NCI-H345 (cell line): ENCODE measurements at places on chromosomes 16 and 17.

GRCh38 chr17:80922580-80923160 lies 69.0 kb upstream of the CHMP6 start:
- DNase-seq, result no peak

- DNase-seq, result no peak
Measured at GRCh38 chr17:69466905-69467667, 52.6 kb downstream of the MAP2K6 start.

DNA sequence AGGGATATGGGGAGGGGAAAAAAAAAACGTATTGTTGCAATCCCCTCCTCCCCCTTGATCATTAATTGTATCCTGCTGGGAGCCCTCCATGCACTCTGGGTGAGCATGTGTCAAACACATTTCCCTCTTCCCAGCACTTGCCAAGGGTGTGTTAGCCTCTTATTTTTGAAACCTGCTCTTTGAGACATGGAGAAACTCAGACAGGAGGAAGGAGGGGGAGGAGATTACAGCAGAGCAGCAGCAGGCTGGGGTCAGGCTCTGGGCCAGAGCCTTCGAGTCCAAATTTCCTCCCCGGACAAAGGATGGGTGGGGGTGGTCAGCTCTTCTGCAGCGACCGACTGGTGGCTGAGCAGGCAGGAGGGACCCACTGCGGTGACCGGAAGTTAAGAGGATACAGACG lies 64.7 kb downstream of the SOX9 start:
- no peak for DNase-seq

- DNase-seq, result no peak
Measured at GRCh38 chr17:6278376-6278775, 156.5 kb downstream of the AIPL1 start.

- DNase-seq, result no peak
Measured at GRCh38 chr16:75506107-75506506, 10.9 kb upstream of the CHST6 start.

DNA sequence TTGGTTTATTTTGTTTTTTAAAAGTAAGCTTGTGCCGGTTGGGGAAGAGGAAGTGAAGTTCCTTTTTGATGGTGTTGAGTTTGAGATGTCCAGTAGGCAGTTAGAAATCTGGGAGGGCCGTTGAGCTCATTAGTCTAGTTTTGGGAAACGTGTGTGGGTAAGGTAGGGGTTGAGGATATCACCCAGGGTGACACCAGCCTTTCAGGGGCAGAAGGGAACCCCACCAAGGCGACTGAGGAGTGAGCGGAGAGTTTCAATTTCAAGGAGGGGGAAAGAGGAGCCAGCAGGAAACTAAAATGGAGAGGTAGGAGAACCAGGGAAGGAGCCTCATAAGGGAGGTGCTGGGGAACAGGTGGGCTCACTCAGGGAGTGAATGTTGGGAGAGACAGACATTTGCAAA lies 22.7 kb downstream of the HAPSTR1 start:
- no peak for DNase-seq

- DNase-seq, result no peak
Measured at GRCh38 chr16:89426736-89427530, 63.4 kb downstream of the ANKRD11 start.

- DNase-seq, result no peak
Measured at GRCh38 chr16:9556949-9557665, 465.7 kb downstream of the HAPSTR1 start.

- DNase-seq, result no peak
Measured at GRCh38 chr16:31157136-31157535, 7.3 kb upstream of the PRSS36 start.

DNA sequence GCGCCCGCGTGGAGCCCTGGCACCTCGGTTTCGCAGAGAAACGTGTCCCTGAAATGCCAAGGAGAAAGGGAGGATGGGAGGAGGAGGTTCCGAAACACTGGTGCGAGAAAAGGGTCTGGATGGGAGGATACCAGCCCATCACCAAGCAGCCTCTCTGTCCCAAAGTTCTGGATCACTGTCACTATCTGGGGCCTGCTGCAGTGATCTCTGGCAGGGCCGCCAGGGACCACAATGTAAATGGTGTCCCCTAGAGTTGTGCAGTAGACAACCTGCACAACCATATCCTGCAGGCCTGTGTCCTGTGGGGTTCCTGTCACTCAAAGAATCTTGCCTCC lies 229.3 kb downstream of the C16orf78 start:
- DNase-seq, result no peak

GRCh38 chr16:51399908-51400670 lies 249.0 kb upstream of the SALL1 start:
- no peak for DNase-seq

- no peak for DNase-seq
Measured at GRCh38 chr17:62754631-62755030, 53.5 kb downstream of the MARCHF10 start.

GRCh38 chr17:2084766-2085647 lies 30.1 kb downstream of the HIC1 start:
- DNase-seq, result no peak

GRCh38 chr16:27748868-27749546 lies 199.1 kb downstream of the KATNIP start:
- DNase-seq, result peak; percentile 15

GRCh38 chr17:16438173-16438556 lies 22.8 kb downstream of the TRPV2 start:
- no peak for DNase-seq

GRCh38 chr16:24844101-24845030 lies 1.4 kb upstream of the SLC5A11 start:
- no peak for DNase-seq

GRCh38 chr16:65429504-65430181 lies 307.8 kb upstream of the CDH11 start:
- no peak for DNase-seq

GRCh38 chr17:10631048-10631700 lies 25.9 kb downstream of the MYH3 start:
- no peak for DNase-seq

DNA sequence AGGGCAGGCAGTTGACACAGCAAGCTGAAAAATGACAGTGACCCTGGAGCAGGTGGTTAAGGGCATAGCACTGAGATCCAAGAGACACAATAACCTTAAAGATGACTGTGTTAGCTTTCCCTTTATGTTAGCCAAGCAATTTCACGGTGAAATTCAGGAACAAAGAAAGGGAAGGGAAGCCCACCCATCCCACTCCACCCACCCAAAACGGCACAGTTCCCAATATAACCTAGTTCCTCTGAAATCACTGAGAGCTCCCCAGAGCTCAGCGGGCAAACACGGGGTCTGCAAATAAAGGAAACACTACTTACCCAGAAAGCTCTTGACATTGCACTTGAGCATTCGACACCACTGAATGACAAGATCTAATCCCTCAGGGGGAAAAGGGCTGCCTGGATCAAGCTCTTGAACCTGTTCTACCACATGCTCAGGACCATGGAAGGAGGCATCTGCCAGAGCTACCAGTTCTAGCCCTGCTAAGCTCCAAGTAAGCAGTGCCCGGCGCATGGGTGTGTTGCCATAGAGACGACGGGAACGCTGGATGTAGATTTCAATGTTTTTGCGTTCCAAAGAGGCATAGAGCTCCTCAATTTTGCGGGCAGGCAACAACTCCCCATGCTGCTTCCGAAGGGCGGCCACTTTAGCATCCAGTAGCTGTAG lies 10.6 kb downstream of the BLTP2 start:
- peak; percentile 38 for DNase-seq

- no peak for DNase-seq
Measured at GRCh38 chr16:27483624-27484023, 66.1 kb downstream of the GTF3C1 start.

DNA sequence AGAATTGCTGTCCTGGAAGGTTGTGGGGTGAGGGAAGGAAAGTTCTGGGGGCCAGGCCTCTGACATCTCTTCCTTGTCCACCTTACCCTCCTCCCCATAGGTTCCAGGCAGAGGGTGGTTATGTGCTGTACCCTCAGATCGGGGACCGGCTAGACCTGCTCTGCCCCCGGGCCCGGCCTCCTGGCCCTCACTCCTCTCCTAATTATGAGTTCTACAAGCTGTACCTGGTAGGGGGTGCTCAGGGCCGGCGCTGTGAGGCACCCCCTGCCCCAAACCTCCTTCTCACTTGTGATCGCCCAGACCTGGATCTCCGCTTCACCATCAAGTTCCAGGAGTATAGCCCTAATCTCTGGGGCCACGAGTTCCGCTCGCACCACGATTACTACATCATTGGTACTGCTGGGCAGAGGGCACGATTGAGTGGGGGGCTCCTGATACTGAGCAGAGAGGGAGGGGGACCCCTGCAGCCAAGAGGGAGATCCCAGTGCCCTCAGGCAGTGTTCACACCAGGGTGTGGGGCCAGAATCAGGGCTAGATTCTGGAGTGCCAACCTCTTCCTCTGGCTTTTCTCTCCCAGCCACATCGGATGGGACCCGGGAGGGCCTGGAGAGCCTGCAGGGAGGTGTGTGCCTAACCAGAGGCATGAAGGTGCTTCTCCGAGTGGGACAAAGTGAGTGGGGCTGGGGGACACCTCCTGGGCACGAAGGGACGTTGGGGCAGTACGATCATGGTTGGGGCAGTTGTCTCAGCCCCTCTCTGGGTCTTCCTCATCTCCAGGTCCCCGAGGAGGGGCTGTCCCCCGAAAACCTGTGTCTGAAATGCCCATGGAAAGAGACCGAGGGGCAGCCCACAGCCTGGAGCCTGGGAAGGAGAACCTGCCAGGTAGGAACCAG lies 3.1 kb downstream of the EFNB3 start:
- DNase-seq, result no peak

GRCh38 chr16:5490499-5490898 lies 392.9 kb upstream of the EEF2KMT start:
- DNase-seq, result no peak

- no peak for DNase-seq
Measured at GRCh38 chr16:70649300-70649699, 2.9 kb downstream of the IL34 start.

DNA sequence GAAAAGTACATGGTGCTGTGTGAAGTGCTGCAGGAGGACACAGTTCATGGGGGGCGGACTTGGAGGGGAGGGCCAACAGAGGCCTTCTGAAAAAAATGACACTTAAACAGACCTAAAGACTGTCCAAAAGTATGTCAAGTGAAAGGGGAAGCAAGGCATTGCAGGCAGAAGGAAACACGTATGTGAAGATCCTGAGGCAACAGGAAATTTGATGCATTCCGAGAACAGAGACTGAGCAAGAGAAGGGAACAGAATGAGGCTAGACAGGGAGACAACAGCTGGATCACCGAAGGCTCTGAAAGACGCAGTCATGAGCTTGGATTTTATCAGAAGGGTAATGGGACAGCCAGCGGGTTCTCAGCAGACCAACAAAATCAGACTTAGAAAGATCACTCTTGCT lies 1.1 kb downstream of the IFT20 start:
- no peak for DNase-seq

- DNase-seq, result no peak
Measured at GRCh38 chr17:76274112-76274956, 9.2 kb downstream of the UBALD2 start.

DNA sequence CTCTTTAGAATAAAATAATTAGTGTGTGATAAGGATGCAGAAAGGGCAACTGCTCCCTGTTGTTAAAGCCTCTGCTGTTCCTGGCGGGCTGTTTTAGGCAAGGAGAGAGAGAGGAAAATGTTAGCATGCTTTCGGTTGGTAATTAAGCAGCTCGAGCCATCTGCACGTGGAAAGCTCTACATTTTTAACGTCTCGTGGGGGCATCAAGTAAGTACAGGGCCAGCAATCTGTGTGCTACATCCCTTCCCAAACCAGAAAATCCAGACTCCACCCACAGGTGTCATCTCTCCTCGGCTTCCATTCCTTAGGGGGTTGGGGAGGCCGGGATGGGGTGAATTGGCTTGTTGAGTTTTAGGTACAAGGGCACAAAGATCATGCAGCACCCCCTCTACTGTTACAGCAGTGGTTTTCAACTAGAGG lies 62.4 kb upstream of the MARCHF10 start:
- DNase-seq, result peak; percentile 30

- peak; percentile 12 for DNase-seq
Measured at GRCh38 chr16:55842369-55843104, 9.6 kb upstream of the CES1 start.

GRCh38 chr17:78674156-78674555 lies 97.0 kb upstream of the DNAH17 start:
- DNase-seq, result no peak

- no peak for DNase-seq
Measured at GRCh38 chr16:56667581-56668571, at the start of gene MT1G. Gene MT1G (minus strand): TSS chr16:56668065. CDS start chr16:56667993, 72 bp downstream.

GRCh38 chr17:81340607-81341515 lies 45.8 kb upstream of the SLC38A10 start:
- no peak for DNase-seq

DNA sequence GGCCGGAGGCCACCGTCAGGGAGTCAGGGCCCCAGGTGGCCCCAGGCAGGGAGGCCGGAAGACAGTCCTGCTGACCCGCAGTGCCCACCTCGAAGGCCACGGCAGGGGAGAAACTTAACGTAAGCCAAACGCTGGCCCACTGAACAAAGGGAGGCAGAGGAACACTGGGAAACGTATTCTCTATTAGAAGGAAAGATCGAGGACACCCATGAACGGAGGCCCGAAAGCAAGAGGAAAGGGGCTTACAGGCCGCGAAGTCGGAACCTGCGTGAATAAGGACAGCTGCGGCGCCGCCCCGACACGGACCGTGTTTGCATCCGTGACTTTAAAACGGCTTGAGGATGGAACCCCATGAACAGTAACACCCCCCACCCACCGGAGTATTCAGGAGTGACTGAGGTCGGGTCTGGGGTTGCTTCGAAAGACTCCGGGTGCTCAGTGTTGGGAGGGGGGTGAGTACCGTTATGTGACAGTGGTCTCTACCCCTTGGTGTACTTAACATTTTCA lies 102.4 kb upstream of the METRNL start:
- DNase-seq, result no peak

- DNase-seq, result no peak
Measured at GRCh38 chr17:42653179-42654124, 5.6 kb upstream of the TUBG2 start.

DNA sequence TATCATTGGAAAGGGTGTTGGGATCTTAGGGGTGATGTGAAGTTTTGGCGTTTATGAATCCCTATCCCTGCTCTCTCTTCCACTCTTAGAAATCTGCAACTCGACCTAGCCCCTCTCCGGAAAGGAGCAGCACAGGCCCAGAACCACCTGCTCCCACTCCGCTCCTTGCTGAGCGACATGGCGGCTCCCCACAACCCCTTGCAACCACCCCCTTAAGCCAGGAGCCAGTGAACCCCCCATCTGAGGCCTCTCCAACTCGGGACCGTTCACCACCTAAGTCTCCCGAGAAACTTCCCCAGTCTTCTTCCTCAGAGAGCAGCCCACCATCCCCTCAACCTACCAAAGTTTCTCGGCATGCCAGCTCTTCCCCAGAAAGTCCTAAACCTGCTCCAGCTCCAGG lies 9.0 kb downstream of the SRRM2 start:
- DNase-seq, result no peak

DNA sequence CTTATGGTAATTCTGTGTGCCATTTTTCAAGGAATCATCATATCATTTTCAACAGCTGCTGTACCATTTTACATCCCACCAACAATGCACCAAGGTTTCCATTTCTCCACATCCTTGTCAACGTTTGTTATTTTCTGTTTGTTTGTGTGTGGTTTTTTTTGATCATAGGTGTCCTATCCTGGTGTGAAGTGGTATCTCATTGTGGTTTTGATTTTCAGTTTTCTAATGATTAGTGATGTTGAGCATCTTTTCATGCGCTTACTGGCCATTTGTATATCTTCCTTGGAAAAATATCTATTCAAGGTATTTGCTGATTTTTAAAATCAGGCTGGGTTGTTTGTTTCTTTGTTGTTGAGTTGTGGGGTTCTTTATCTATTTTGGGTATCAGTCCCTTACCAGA lies 15.0 kb downstream of the CHD9 start:
- DNase-seq, result no peak

GRCh38 chr16:83842756-83843507 lies 35.2 kb downstream of the HSBP1 start:
- peak; percentile 44 for DNase-seq
